ENCODE measurements at places on chromosomes 7 and 10.

- peak; percentile 65 for DNase-seq
Observed at GRCh38 chr7:73557397-73558257, at the start of gene BCL7B. Gene BCL7B, minus strand, starts transcription at chr7:73557690. Its CDS starts 112 bp downstream, at chr7:73557578.

DNA sequence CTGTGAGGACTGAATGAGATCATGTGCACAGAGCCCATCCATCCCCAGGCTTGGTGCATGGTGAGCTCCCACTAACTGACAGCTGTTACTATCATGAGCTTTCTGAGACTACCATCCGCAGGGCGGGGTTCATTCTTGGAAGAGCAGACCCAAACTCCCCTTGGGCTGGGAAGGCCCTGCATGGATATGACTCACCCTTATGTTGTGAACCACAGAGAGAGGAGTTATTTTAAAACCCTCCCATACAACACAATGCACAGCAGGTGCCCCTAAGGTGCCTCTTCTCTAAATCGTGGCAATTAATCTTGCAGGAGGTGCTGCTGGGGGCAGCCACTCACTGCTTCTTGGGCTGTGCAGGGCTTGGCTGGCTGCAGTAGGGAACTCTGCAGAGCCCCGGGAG lies 219.1 kb downstream of the GFRA1 start:
- no peak for DNase-seq

DNA sequence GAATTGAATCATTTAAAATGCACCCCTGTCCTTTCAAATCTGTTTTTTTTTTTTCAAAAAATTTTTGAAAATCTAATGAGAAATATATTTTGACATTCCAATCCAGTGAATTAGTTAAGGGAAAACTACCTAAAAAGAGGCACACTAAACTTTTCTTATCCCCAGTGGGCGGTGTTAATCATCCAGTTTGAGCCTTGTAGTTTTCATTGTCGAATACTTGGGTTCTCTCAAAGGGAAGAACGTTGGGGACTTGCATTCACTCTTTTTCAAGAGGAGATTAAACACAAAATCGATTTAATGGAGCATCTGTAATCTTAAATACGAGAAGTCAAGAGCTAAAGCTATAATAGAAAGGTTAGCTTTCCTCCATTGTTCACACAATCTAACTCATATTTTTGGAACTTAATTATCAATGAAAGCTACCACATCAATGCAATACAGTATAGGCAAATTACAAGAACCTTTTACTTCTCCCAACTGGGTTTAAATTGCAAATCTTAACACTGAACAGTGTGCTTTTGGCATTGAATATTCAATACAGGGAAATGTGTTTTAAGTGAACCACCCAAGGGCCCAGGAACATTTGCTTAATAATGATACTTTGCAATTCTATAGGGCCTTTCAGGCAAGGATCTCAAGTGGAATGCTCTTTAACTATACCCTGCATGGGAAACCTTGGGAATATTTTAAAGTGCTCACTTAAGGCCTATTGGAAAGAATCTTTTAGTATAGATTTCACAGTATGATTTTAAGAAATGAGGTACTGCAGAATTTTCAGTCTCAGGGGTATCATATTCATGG lies 13.1 kb upstream of the SP8 start:
- no peak for DNase-seq

DNA sequence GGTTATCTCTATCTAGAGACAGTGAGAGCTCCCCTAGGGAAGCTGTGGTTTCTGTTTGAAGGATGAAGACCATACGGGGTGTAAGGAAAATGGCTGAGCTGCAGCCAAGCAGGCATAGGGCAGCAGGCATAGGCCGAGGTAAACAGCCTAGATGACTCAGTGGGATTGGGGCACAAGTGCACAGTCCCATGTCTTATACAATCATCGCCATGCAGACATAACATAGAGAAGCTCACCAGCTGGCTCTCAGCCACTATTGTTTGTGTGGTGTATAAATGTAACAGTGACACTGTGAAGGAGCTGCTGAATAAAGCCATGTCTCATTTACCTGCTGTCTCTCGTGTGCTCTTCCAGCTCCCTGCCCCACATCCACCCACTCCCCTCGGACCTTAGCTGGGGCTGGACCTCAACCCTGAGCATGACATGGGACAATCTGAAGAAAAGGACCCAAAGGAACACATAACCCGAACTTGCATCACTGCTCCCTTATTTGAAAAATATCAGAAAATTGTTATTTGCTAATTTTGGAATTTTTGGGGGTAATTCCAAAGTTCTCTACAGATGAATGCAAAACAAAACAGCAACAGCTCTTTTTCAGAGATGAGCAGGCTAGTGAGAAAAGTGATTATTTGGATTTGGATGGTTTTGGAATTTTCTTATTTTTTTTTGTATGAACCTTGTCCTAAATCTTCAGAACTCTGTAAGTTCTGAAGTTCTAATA lies 582.7 kb downstream of the REEP3 start:
- DNase-seq: no peak

- no peak for DNase-seq
Observed at GRCh38 chr10:49534670-49535381, 4.1 kb downstream of the ERCC6 start.

DNA sequence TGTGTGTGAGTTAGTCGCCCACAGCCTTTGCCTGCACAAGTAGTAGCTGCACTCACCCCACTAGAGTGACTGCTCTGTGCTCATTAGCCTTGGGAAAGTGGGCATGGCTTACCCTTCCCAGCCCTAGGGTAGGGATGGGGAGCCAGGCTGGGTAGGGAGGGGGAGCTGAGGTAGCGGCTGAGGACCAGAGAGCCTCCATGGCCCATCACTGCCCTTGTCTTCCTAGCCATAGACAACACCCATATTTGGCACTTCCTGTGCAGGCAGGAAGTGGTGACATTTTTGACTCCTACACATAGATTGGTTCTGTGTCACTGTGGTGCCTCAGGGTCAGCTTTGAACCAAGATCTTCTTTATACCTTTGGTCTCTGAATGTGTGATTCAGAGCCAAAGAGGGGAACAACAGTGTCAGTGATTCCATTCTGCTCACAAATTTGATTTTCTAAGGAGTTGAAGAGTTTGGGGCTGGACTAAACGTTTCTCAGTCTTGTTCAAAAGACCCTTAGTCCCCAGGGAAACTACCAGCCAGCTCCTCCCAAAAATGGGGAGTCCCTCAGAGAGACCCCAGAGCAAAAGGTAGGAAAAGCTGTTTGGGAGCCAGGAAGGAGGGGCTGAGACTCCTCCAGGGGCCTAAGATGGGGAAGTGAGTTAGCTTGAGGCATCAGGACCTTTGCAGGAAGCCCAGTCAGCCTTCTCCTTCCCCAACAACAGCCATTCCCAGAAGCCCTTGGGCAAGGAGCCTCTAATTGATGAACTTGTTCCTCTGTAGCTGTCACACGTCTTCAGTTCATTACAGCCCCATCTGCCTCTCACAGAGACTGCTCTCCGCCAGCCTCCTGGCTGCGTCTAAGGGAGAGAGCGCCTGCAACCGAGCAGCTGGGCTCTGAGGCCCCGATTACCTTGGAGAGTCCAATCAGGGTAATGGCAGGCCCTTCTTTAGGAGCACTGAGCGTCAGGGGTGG lies 135.0 kb downstream of the CDH23 start:
- no peak for DNase-seq

DNA sequence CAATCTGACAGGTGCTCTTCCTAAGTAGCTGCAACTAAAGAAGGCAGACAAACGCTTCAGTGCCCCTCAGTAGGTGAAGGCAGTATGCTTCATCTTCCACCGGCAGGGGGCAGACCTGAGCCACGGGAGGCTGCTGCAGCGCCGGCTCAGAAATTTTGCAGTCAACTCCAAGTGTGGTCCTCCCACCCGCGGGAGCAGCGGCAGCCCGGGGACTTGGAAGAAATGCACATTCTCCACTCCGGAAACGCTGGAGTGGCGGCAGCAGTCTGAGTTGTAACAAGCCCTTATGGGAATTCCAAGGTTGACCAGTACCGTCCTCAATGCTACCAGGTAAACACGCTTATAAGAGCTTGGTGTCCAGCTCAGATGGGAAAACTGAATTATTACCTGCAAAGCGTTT lies 3.4 kb downstream of the IGFBP3 start:
- DNase-seq: peak; percentile 55

- no peak for DNase-seq
Observed at GRCh38 chr10:95341716-95342130, 50.9 kb upstream of the PDLIM1 start.

DNA sequence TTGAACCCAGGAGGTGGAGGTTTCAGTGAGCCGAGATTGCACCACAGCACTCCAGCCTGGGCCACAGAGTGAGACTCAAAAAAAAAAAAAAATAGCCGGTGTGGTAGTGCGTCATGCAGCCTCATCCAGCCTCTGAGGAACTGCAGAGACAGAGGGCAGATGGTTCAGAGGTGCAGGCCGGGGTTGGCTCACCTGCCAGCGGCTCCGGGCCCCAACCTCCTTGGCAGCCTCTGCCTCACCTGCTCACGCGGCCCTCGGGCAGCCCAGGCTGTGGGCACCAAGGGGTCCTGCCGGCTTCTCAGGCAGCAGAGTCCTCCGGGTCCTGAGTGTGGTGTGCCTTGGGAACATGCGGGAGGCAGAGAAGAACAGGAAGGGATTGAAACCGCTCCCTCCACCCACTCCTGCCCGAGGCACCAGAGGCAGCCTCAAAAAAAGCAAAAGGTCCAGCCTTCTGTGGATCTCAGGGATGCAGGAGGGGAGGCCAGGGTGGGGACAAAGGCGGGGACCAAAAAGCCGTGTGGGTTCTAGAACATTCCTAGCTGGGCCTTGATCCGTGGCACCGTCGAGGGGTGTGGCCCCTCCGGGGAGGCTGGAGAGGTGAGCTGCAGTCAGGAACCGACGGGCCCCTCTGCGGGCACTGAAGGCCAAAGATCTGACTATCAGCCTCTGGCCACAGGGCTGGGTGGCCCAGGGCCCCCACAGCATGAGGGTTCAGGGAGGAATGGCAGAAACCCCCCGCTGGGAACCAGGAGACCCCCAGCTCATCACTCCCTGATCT lies 55.4 kb upstream of the DNAJB6 start:
- DNase-seq: no peak

GRCh38 chr7:117173035-117173770 lies 149.7 kb downstream of the WNT2 start:
- DNase-seq: no peak

GRCh38 chr10:132374176-132374575 lies 22.8 kb upstream of the PWWP2B start:
- DNase-seq: no peak

All from effector CD4-positive, alpha-beta T cell (primary cell).